ENCODE measurements at places on chromosomes 3 and 15.

DNA sequence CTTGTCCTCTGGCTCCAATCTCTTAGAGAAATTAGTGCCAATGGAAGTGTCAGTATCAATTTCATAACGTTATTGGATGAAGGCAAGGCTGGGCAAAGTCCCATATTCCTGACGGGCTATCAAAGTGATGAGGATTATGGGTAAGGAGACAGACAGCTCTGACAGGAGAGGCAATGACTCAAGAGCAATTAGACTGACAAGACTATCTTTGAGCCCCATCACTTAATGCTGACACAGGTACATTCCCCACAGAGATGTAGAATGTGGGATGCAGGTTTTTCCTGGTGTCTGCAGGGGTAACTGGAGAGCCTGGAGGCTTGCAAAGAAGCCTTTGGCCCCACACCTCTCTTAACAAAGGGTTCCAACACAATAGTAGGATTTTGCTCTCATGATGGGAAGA, 208.3 kb downstream of the NTRK3 start:
- DNase-seq = no peak

DNA sequence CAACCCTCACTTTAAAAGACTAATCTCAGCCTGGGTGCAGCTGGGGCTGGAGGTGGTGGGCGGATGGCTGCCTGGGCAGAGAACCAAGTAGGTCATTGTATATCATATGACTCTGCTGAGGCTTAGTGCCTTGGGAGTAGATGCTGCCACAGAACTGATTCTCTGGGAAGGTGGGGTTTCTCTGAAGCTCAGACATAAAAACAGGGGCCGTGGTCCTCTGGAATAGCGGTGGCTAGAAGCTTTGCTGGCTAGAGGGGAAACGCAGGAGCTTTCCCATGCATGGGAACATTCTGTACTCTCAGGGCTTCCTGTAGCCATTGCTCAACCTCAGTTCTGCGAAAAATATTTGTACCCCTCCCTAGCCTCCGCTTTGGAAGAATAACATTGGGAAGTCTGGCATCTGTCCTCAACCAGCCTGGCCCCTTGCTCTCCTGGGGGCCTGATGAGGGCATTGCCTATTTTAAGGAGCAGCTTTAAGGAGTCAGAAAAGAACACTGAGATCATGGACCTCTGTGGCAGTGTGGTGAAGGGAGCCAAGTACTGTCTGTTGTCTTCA, 14.7 kb downstream of the TIMP4 start:
- DNase-seq = peak; percentile 88

DNA sequence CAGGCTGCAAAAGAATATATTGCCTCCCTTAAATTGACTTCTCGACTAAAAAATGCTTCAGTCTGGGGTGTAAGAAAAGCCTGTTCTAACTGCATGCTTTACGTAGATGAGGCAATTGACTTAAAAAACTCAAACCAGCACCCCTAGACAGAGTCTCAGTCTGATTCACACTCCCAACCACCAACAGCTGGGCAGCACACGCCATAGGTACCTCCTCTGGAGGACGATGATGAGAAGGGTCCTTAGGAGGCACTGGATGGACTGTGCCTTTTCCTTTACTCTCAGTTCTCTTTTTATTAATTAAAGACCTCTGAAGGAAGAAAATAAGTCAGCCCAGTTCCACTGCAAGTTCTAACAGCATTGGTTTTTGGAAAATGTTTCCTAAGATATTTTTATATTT, 175.0 kb downstream of the PDZRN3 start:
- no peak for DNase-seq

DNA sequence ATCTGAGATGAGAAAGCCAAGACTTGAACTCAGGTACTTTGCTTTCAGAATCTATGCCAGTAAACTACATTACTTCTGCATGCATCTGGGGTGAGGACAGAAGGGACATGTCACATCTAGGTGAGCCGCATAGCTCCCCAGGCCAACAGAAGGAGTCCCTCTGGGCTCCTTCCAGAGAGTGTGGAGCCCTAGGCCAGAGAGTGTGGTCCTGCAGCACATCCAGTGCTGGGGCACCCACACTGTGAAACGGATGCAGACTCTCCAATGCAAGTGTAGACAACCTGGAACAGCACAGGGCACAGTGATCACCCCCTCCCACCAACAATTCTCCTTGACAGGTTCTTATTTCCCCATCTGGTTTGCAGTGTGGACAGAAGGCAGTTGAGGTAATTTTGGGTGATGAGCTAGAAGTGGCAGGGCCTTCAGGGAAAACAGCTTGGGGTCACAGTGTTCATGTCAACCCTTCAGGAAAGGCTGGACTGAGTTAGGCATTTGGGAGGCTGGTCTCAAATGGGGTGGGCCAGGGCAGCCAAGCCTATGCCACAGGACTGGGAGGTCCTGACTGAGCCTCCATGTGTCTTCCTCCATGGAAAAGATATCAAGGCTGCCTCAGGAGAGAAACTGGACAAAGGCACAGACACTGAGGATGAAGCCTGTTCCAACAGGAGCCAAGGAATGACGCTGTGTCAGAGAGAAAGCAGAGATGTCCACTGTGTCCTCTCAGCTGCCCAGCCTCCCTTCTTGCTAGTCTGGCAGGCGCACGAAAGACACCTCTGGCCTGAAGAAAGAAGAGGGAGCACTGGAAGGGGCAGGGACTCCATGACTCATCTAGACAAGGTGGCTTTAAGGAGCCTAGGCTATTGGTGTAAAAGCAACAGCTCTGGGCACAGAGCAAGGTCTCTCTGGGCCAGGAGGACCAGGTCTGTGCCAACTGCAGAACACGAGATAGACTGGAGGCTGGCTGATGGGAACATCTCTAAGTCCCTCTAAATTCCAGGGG, 1.7 kb downstream of the PLCD1 start:
- no peak for DNase-seq

GRCh38 chr3:194740859-194741491, 55.3 kb downstream of the FAM43A start:
- peak; percentile 61 for DNase-seq

DNA sequence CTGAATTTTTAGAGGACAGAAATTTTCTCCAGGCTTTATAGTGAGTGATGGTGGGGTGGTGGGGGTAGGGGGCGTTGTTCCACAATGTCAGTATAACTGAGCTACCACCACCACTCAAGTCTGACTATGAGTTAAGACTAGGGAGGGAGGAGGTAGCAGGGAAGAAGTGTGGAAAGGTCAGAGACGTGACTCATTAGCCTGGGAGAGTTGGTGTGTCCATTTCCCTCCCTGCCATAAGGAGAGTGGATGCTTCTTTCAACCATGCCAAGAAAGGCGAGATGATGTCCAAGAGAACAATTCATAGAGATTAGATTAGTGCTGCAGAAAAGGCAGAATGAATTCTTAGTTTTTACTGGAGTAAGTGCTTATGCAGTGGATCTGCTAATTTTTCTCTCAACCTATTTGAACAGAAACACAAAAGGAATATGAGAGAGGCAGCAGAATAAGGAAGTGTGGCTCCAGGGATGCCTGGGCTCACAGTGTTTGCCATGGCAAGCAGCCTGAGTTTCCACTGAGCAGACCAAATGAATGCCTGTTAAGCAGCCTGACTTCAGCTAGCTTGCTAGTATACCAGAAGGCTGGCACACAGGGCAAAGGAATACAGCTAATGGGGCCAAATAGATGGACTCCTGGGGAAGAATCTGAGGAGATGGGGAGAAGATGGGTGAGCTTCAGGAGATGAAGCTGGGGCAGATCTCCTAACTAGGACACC, 708.9 kb downstream of the NTRK3 start:
- no peak for DNase-seq

DNA sequence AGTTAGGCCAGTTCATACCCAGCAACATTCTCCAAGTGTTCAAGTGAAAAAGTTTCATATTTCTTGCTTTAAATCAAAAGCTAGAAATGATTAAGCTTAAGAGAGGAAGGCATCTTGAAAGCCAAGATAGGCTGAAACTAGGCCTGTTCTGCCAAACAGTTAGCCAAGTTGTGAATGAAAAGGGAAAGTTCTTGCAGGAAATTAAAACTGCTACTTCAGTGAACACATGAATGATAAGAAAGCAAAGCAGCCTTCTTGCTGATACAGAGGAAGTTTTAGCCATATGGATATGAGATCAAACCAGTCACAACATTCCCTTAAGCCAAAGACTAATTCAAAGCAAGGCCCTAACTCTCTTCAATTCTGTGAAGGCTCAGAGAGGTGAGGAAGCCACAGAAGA, 274.7 kb downstream of the TUSC7 start:
- no peak for DNase-seq

DNA sequence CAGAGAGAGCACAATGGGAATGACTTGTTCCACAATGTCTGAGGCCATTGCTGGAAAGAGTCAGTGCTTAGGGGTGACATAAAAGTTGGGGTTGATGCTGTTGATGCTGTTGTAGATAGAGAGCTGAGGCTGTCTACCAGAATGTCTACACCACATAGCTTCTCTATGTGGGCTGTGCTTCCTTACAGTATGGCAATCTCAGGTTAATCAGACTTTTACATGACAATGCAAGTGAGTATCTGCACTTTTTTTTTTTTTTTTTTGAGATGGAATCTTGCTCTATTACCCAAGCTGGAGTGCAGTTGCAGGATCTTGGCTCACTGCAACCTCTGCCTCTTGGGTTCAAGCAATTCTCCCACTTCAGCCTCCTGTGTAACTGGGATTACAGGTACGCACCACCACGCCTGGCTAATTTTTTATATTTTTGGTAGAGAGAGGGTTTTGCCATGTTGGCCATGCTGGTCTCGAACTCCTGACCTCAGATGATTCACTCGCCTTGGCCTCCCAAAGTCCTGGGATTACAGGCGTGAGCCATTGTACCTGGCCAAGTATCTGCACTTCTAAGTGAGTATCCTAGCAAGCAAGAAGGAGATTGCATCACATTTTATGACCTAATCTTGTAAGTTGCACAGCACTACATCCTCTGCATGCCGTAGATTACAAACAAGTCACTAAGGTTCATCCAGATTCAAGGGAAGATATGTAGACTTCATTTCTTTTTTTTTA, 28.7 kb downstream of the DLEC1 start:
- peak; percentile 58 for DNase-seq

DNA sequence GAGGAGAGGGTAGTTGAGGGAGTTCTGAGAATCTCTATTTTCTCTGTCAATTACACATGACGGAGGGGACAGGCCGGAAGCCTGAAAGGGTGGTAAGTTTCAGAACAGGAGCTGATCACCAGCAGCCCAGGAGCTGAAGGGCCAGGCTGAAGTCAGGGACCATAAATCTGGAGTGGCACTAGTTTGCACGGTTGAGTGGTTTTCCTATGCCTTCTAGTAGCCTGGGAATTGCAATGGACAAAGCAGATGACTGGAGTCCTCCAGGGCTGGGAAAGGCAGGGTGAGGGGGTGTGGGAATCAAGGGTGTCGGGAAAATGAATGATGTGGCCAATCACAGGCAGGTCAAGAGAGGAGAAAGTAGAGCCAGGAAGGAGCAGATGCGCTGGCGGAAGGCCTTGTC, 72.5 kb downstream of the MAGEF1 start:
- DNase-seq = no peak

DNA sequence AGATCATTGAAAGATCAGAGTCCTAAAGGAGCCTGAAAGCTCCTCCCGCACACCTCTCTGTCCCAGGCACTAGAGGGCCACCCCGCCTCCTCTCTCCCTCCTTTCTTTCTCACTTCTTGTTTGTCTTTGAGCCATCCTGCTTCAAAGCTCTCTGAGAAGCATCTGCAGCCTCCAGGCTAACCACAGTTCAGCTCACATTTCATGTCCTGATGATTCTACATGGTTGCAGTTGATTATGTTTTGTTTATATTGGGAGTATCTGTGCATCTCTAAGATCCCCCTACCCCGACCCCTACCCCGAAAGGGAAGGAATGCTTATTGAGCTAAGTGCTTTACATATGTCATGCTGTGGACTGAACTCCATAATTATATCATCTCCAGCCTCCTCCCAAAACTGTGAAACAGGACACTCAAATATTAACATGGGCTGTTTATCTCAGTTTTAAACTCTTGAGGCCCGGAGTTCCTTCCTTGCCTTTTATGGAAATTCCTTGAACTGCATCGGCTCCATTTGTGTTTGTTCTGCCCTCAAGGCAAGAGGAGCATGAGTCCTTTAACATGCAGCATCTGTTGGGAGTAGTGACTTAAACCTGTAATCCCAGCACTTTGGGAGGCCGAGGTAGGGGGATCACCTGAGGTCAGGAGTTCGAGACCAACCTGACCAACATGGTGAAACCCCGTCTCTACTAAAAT, 30.9 kb downstream of the MGLL start:
- DNase-seq = peak; percentile 87

DNA sequence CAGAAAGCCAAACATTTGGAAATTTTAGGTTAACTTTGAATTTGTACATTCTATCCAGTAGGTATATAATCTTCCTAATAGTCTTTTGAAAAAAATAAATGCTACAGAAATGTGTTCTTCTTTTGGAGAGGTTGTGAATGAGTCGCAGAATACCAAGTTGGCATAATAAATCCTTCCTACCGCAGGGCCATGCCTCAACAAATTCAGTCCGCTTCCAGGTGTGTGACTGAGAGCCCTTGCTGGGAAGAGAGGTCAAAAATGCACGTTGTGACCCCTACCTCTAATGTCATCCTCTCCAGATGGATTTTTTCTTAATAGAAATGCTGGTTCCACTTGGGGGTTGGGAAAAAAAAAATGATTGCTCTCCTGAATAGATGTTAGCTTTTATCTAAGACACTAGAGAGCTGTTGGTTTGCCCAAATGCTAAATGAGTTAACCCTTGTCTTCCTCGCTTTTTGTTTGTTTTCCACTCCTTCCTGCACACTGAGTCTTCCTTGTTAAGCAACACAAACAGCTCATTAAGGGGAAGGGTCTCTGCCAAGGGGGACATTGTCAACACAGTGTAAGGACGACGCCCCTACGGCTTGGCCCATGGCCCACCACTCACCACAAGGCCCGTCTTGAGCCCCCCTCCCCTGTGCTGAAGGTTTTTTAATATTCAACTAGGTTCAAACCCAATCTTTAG, 33.9 kb downstream of the RLBP1 start:
- no peak for DNase-seq

GRCh38 chr15:40029979-40030893, 8.7 kb downstream of the SRP14 start:
- DNase-seq = peak; percentile 50

GRCh38 chr15:64236156-64236894, 73.5 kb upstream of the PPIB start:
- DNase-seq = no peak

- peak; percentile 87 for DNase-seq
Observed at GRCh38 chr15:72117486-72118016, 399 bp downstream of the MYO9A start.

Data from iris pigment epithelial cell (primary cell).